Esophagus mucosa (tissue), 1 donor: ENCODE measurements at places on chromosomes 16 and 17.
A peak's percentile ranks its signal among the peaks of the same experiment; 100 is the strongest.

DNA sequence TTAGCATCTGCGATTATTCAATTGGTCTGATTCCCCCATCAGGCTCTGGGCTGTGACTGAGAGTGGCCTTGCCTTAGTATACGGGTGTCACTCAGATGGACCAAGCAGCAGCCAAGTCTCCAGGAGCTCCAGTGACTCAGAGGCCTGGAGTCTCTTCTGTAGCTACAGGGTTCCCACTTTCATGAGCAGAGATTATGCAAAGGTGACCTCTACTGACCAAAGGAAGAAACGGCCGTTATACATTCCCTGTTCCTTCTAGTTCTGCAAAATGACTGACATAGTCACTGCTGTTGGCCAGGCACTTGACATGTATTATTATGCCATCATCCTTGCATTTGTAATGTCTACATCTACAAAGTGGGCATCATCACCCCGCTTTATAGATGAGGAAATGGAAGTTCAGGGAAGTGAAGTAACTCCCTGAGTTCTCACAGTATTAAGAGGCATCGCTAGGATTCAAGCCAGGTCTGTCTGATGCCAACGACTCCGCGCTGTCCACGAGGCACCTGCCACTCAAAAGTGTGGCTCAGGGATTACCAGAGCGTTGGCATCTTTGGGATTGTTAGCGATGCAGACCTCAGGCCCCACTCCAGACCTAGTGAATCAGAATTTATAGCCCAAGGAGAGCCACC, 23.3 kb downstream of the SLC38A7 start:
- ATAC-seq = peak; percentile 95

DNA sequence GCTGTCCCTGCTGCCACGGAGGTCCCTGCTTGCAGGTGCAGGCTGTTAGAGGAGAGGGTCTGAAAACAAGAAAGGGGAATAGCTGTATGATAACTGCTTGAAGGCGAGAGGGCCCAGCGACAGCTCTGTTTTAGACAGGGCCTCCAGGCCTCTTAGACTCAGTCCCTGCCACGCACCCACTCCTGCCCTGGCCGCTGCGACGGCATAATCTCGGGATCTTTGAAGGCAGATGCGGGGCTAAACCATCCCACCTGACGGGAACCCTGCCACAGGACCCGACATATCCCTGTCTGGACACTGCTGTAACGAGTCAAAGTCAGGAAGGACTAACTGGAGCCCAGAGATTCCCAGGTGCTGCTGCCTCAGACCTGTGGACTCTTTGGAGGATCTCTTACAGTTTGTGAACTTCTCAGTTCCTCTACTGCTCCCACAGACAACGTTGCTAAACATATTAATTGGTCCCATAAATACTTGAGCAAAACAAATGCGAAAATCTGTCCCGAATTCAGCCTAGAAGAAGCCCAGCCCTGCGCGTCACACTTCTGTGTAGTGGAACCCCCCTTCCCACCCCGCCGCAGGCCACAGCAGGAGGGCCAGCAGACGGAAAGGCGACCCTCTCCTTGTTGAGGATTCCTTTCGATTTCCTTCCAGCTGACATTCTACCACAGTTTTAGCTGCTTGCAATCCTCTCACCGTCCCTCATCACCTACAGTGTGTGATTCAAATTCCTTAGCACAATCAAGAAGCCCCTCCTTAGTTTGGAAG, 998 bp upstream of the TMEM11 start:
- ATAC-seq = peak; percentile 1

DNA sequence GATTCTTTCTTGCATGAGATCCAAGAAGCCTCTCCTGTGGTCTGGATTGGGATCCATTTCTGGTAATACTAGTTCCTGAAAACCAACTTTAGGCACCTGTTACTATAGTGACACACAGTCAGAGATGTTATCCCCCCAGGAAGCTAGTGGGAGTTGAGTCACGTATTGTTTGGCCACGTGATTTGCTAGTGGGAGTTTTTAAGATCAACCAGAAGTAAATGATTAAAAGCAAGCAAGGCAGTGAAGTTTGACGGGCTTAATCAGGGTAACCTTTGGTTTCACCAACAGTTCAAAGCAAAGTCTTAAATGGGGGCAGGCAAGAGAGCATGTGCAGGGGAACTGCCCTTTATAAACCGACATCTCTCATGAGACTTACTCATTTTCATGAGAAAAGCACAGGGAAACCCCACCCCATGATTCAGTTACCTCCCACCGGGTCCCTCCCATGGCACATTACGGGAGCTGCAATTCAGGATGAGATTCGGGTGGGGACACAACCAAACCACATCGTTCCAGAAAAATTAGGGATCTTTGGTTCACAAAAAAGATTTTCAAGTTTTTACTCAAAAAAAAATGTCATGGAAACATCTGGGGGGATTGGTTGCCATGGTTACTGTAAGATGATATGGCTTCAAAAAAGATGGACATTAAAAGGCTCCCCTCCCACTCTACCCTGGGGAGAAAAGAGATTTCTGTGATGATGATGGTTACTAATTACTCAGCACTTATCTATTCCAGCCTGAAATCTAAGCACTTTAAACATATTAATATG, 483.1 kb upstream of the ERCC4 start:
- no peak for ATAC-seq

DNA sequence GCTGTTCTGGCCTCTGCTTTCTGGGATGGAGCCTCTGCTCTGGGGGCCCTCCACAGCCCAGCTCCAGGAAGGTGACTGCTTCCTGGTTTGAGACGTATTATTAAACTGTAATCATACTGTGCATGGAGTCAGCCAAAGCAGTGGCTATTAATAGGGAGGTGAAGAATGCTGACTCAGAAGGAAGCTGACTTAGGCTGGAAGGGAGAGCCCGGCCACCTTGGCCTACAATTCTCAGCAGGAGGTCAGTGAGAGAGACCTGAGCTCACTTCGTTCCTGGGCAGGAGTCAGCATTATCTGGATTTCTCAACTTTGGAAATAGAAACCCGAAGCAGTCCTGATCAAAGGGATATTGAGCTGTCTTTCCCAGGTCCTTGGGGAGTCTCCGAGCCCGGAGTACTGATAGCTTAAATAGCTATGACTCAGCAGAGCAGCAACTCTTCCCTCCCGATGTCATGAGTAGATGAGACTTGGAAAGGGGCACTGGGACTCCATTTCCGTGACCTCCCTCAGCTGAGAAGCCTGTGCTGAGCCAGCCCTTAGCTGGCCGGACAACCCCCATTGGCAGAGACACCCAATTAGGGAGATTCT, 91.8 kb downstream of the YPEL2 start:
- ATAC-seq = peak; percentile 65

DNA sequence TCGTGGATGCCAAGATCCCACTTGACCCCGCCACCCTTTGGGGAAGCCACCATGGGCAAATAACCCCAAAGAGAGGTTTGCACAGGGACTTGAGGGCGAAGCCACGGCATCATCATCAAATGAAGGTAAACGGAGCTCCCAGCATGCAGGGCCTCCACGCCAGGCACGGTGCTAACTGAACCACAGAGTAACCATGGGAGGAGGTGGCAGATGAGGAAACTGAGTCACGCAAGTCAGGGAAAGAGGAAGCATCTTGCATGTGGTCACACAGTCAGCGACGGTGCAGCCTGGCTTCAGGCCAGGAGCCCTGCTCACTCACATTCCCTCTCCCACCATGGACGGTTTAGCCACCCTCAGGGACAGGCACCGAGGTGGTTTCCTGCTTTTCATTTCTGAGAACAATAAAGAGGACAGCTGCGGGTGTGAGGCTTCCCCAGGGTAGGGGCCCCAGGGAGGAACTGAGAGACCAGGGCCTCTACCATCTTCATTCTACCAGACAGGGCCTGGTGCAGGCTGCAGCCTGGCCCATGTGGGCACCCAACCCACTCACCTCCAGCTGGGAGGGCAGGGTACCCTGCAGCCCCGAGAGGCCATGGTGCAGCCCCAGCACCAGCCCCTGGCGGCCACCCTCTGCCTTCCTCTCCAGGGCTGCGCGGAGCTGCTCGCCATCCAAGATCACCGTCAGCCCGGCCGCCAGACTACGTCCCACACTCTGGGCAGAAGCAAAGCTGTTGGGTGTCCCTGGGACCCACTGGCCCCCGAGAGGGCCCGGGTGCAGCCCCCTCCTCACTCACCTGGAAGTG, 78.3 kb downstream of the RMI2 start:
- ATAC-seq = no peak

DNA sequence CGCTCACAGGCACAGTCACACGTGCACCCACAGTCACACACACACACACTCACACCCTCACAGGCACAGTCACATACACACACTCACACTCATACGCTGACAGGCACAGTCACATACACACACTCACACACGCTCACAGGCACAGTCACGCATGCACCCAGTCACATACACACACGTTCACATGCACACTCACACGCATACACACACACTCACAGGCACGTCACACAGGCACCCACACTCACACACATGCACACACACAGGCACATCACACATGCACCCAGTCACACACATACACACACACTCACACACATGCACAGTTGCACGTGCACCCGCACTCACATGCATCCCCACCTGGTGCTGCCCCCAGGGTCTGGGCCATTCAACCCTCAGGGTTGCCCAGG, 46.1 kb upstream of the CBFA2T3 start:
- ATAC-seq = no peak

GRCh38 chr17:74892974-74893911, at the start of gene FADS6:
Gene FADS6 (minus strand): TSS chr17:74893633. CDS start chr17:74893595, 38 bp downstream.
- ATAC-seq = peak; percentile 50

GRCh38 chr17:78798695-78799559, 16.9 kb upstream of the CYTH1 start:
- no peak for ATAC-seq

DNA sequence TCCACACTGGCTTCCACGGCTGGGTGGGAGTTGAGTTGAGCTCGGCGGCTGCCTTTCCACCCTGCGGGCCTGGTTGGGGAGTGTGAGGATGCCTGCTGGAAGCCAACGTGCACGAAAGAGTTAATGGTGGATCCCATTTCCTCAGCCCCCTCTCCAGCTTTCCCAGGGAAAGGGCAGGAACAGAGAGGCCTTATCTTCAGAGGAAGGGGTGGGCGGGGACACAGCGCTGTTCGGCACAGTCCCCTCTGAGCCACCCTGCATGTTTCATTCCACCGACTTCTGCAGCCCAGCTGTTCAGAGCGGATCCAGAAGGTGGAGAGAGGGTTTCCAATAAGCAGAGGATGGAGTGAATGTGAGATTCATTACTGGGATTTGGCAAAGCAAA, 295.3 kb downstream of the SEC14L1 start:
- ATAC-seq = no peak

DNA sequence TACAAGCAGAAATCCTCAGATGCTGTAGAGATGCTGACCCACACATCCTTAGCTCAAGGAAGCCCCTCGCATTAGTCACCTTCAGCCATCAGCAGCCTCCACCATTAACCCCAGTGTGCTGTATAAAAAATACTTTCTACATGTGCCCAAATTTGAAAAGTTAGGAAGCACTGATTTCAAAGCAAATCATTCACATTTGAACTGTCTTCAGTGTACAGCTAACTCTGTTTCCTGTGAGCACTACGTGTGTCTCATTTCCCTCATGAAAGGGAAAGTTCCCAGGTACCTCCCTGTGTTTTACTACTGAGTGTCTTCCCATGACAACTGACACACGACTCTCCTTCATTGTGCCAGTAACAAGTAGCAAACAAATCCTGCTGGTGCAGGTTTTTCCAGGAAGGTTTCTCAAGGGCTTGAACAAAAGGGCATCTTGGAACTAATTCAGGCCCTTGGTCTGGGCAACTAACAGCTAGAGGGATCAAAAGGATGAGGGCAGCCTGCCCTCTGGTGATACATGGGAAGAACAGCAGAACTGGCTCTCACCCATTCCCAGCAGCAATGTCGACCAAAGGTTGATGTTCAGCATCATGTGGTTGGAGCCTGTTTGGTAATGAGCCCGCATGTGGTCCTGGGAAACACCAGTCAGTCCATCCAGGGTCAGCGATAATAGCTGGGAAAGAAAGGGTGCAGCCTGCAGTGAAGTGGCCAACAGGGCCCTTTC, 4.0 kb downstream of the SLC35B1 start:
- peak; percentile 40 for ATAC-seq

DNA sequence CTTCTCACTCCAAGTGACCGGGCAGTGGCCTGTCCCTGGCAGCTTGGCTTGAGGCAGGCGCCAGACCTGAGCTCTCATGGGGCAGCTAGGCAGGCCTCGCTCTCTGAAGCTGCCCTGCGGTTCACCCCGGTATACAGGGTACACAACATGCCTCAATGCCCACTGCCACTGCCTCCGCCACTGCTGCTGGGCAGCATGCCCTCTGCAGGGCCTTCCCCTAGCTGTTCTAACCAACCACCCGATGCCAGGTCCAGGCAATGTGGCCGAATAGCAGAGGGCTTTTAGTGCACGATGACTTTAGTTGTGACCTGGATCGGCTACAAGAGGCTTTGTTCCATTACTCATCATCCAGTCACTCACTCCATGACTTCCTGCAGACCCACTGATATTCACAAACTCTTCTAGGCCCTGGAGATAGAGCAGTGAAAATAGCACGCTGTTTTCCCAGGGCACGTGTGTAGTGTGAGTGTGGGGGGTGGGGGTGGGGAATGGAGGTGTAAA, 19.7 kb downstream of the CDC42EP4 start:
- peak; percentile 31 for ATAC-seq
